ENCODE measurements at places on chromosomes 1 and 21.

- no peak for DNase-seq
Observed at GRCh38 chr1:53822931-53823330, 15.2 kb downstream of the NDC1 start.

GRCh38 chr1:31769720-31770390 is 5.7 kb upstream of the ADGRB2 start:
- no peak for DNase-seq

GRCh38 chr1:177809819-177810218 is 160.0 kb downstream of the SEC16B start:
- no peak for DNase-seq

DNA sequence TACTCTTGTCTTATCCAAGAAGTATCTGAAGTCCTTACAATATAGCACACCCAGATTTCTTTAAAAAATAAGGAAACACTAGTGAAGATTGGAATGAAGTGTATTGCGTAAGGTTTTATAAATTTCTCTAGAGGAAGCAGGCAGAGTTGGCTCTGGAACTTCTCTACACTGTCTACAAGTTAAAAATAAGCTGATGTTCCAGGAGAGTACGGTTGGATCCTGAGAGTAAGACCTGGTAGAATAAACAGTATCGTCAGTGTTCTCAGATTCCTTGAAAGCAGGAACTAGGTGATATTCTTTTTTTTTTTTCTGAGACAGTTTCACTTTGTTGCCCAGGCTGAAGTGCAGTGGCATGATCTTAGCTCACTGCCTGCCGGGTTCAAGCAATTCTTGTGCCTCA is 107.9 kb downstream of the USP25 start:
- DNase-seq, result no peak

- DNase-seq, result peak; percentile 41
Observed at GRCh38 chr1:1137256-1138045, 21.6 kb upstream of the C1orf159 start.

GRCh38 chr1:41822866-41823265 is 95.9 kb downstream of the HIVEP3 start:
- DNase-seq, result no peak

- DNase-seq, result no peak
Observed at GRCh38 chr1:200793677-200794076, 55.0 kb downstream of the CAMSAP2 start.

DNA sequence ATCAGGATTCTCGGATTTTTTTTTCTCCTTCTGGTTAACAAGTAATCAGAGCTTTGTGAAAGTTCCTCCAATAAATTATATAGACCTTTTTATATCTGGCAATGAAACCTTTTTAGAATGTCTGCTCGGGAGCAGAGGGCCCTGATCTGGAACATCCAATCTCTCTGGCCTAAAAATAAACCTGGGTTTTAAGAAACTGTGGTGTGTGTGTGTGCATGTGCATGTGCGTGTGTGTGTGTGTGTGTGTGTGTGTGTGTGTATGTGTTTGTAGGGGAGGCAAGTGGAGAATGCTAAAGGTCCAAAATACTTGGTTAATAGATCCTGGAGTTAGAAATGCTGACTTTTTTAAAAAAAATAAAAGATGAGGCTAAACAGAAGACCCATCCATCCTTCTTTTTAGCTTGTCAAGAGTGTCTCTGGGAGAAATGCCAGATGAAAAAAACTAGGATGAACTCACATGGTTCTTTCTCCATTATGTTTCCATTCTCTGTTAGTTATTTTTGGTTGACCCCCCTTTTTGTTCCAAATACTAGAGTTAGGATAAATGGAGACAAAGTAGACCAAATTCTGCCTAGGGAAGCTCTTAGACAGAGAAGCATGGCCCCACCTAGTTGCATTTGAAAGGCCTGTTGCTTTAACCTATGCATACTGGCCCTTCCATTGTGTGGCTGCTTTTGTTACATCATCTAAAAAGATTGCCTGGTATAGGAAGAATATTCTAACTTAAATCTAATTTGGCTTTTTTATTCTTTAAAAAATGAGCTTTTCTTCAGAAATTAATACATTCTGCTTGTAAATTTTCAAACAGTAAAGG is 175.9 kb downstream of the PAPPA2 start:
- no peak for DNase-seq

GRCh38 chr1:53585129-53585528 is 125.9 kb downstream of the DMRTB1 start:
- no peak for DNase-seq

- no peak for DNase-seq
Observed at GRCh38 chr1:64886877-64887276, 79.5 kb downstream of the JAK1 start.

DNA sequence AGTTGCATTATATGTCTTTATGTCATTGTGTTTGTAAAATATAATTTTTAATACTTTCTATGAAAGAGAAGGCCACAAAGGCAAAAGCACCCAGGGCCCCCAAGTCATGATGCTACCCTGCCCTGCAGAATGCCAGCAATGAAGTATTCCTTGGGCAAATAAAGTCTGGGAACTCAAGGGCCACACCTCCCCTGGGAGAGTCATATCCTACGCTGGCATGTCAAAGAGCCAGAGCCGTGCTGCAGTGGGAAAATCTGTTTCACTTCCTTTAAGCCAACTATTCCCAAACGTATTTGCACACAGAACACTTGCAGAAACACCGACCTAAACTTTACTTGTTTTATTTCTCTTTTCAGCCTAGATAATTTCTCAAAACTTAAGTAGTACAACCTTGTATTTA is 98.4 kb upstream of the KAZN start:
- DNase-seq, result no peak

- no peak for DNase-seq
Observed at GRCh38 chr1:160159846-160160245, 8.4 kb downstream of the ATP1A4 start.

DNA sequence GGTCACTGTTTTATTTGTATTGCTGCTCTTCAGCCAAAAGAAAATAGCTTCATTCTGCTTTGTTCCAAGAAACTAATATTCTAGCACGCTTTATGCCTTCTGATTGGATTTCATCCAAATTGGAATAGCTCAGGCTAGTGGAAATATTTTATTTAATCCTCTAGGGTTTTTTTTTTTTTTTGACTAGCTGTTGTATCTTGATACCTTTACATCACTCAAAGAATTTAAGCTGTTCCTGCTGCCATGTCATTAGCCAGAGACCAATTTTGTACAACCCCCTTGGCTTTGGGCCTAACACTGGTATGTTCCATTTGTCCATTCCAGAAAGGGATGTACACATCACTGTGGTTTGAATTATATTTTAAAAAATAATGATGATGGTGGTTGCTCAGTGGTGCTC is 103.0 kb downstream of the DISC1 start:
- DNase-seq, result no peak

DNA sequence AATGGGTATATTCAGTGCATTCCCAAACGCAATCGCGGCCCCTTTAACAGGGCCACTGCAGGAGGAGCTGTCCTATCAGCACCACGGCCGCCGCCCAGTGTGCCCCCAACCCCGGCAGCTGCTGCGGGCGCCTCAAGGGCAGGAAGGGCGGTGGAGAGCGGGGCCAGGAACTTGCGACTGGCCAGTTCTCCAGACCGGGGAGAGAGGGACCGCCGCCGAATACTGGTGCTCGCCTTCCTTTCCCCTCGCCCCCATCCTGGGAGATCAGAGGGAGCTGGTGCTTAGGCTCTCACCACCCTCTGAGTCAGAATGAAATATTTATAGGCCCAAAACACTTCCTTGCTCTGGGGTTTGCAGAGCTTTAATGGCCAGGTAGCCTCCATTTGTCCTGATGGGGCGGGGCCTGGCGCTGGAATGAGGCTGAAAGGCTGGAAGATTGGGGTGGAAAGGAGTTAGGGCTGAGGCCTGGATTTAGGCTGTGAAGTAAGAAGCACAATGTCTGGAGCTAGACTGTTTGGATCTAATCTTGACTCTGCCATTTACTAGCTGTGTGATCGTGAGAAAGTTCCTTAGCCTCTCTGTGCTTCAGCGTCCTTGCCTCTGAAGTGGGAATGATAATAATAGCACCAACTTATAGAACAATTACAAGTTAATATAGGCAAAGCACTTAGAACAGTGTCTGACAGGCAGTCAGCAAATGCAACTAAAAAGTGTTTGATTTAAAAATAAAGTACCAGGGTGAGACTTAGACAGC is 75.5 kb downstream of the NAV1 start:
- no peak for DNase-seq

DNA sequence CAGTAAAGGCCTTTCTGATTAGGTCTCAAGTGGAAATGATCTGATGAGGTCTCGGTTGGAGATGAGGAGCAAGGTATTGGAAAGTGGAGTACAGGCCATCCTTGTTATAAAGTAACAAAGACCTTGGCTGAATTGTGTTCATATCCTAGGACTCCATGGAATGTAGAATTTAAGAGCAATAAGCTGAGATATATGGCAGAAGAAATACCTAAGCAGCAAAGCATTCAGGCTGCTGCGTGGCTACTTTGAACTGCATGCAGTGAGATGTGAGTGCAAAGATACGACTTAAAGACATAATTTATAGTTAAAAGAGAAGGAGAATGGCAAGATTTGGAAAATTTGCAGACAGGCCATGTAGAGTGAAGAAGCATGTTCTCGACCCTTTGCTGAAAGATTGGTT is 11.2 kb upstream of the XPR1 start:
- no peak for DNase-seq

DNA sequence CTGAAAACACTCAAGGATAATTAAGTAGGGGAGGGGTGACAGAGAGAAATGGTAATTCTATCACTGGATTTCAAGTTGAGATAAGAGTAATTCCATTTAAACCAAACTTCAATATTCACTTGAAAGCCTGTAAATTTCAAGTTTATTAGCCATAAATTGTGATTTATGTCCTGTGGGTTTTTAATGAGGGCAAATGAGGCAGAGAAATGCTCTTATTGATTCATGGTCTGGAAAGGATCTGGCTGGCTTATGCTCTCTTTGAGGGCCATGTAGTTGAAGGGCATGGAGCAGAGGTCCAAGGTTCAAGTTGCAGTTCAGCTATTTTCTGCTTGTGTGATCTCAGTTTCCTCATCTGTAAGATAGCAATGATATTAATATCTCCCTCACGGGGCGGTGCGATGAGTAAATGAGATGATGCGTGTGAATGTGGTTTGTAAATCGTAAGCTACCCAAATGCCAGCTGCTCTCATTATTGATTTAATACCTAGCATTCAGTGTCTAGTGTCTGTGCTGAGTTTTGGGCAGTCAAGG is 12.3 kb downstream of the OLFML3 start:
- DNase-seq, result no peak

GRCh38 chr1:154408174-154408777 is 3.1 kb downstream of the IL6R start:
- no peak for DNase-seq

DNA sequence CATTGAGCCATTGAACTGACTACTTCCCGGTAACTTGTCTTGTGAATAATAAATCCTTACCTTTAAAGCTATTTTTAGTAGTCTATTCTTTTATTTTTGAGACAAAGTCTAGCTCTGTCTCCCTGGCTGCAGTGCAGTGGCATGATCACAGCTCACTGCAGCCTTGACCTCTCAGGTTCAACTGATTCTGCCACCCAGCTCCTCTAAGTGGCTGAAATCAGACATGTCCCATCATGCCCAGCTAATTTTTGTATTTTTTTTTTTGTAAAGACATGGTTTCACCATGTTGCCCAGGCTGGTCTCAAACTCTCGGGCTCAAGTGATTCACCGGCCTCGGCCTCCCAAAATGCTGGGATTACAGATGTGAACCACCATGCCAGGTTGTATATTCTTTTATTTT is 59.3 kb upstream of the PTGS2 start:
- DNase-seq, result no peak

- no peak for DNase-seq
Observed at GRCh38 chr1:160999376-160999775, 21.6 kb downstream of the F11R start.

DNA sequence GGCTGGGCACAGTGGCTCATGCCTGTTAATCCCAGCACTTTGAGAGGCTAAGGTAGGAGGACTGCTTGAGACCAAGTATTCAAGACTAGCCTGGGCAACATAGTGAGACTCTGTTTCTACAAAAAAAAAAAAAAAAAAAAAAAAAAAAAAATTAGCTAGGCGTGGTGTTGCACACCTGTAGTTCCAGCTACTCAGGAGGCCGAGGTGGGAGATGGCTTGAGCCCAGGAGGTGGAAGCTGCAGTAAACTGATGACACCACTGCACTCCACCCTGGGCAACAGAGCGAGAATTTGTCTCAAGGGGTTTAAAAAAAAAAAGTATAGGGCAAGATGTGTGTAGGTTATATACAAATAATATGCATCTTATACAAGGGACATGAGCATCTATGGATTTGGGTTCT is 2.6 kb downstream of the TDRKH start:
- DNase-seq, result no peak

- no peak for DNase-seq
Observed at GRCh38 chr1:218436997-218437396, 91.9 kb downstream of the TGFB2 start.
